ENCODE measurements at places on chromosomes 1 and 21. TPM values are rescaled to one million over a fixed set of nuclear protein-coding genes. Genes with fewer than 3 reads are reported as not detected.

The CSDE1 gene
- total RNA-seq: 312 TPM

The AUNIP gene
- 6.2 TPM for total RNA-seq

GRCh38 chr1:53220962-53221286, 490 bp upstream of the CZIB start:
- no peak for DNase-seq

DNA sequence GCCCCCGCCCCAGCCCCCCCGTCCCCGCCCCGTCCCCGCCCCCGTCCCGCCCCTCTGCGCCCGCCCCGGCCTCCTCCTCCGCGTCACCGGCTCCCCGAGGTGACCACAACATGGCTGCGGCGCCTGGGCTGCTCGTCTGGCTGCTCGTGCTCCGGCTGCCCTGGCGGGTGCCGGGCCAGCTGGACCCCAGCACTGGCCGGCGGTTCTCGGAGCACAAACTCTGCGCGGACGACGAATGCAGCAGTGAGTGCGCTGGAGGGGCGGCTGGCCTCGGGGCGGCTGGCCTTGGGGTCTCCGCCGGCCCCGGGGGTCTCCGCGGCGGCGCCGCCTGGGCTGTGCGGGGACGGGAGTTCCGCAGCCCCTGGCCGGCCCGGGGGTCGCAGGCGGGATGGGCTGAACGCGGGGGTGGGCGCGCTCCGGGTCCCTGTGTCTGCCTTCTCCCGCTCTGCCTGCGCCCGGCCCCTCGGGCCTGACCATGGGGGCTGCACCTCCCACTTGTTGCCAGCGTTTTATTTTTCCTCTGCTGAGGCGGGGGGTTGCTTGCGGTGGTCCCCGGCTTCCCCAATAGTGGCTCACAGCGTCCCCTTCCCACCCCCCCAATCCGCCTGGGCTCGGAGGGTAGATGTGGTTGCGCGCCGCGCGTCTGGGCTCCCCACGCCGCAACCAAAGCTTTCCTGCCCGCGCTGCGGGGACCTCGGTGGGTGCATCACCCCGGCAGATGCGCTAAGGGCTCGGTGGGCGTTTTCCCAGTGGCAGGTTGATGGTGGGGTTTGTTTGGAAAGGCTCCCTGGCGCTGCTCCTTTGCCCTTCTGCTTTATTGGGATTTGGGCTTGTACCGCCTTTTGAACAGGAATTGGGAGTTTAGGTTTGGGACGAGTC, at the start of gene MIA3:
Gene MIA3 (plus strand): TSS at position 97 of the 879 bp plus-strand sequence. CDS start 14 bp downstream, at position 111.
- no peak for DNase-seq

GRCh38 chr1:67135354-67135753, 584 bp upstream of the C1orf141 start:
- DNase-seq: no peak

DNA sequence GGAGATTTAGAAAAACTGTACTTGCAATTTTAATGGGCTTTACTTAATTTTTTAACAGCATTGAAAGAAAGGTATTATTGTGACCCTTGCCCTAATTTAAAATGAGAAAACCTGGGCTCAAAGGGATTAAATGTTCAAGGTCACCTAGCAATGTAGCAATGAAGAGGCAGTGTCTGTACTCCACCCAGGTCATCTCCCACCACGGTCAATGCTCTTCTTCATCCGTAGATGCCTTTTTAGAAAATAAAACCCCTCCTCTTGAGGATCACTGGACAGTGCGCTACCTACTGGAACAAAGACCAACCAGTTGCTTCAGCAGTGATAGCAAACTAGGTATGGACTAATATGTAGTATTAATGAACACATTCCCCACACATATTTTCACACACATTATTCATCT, 29.8 kb upstream of the HAO2 start:
- no peak for DNase-seq

GRCh38 chr1:14296795-14297194, 301.7 kb upstream of the KAZN start:
- no peak for DNase-seq

- no peak for DNase-seq
Measured at GRCh38 chr1:145947551-145947950, 10.3 kb downstream of the LIX1L start.

Data from epithelial cell of proximal tubule (primary cell).